ENCODE measurements at places on chromosomes 3 and 15.
A peak's percentile ranks its signal among the peaks of the same experiment; 100 is the strongest.

- DNase-seq, result no peak
Measured at GRCh38 chr15:57504599-57504940, 87.1 kb upstream of the MYZAP start.

GRCh38 chr3:31157893-31158620, 263.6 kb upstream of the GADL1 start:
- no peak for DNase-seq

GRCh38 chr3:168977716-168978374, 685.7 kb downstream of the MECOM start:
- no peak for DNase-seq

- DNase-seq, result no peak
Measured at GRCh38 chr3:85342915-85343314, 384.1 kb downstream of the CADM2 start.

- no peak for DNase-seq
Measured at GRCh38 chr3:114344492-114344891, 50.7 kb downstream of the TIGIT start.

DNA sequence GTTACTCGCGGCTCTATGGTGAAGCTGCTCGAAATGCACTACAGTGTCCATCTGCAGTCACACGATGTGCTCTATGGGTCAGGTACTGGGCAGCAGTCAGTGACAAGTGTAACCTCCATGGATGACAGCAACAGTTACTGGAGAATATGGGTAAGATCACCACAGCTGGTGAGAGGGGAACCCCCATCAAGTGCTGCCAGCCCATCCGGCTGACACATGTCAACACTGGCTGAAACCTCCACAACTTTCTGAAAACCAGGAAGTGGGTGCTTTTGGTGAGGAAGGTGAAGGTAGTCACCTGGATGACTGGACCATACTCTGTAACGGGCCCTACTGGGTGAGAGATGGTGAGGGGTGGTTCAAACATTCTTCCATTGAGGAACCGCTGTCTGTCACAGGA, 87.4 kb upstream of the C15orf39 start:
- DNase-seq, result no peak

DNA sequence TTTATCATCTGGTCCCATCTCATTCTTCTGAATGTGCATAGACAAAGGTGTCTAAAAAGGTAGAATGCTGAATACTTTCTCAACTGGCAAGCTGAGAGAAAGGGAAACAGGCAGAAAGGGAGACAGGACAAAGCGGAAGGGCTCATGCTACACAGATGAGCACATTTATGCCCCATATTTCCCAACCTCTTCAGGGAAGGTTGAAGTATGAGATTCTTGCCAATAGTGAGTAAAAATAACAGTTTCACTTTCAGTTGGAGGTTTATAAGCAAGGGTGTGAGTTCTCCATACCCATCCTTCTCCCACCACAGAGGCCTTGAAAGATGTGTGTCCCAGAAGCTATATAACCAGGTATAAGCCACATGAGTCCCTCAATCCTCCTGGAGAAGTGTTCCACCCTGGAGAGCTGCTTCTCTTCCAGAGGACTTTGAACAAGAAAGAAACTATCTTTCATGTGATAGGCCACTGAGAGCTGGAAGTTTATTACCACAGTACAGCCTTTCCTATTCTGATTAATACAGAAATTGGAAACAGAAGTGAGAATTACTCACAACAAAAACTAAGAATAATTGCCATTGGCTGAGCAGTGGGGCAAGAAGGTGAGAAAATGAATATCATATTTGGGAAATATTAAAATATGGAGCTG, 709.4 kb upstream of the NR2F2 start:
- no peak for DNase-seq

GRCh38 chr3:90128391-90128790, 1021.0 kb downstream of the EPHA3 start:
- no peak for DNase-seq

GRCh38 chr15:90641581-90642463, 75.3 kb upstream of the BLM start:
- no peak for DNase-seq

- DNase-seq, result no peak
Measured at GRCh38 chr3:58434168-58434504, 504 bp upstream of the PDHB start.

- DNase-seq, result no peak
Measured at GRCh38 chr3:5861151-5861550, 673.6 kb downstream of the EDEM1 start.

GRCh38 chr3:9808345-9809037, 1.6 kb upstream of the TTLL3 start:
- no peak for DNase-seq

- DNase-seq, result no peak
Measured at GRCh38 chr3:172577987-172578570, 54.8 kb upstream of the TNFSF10 start.

DNA sequence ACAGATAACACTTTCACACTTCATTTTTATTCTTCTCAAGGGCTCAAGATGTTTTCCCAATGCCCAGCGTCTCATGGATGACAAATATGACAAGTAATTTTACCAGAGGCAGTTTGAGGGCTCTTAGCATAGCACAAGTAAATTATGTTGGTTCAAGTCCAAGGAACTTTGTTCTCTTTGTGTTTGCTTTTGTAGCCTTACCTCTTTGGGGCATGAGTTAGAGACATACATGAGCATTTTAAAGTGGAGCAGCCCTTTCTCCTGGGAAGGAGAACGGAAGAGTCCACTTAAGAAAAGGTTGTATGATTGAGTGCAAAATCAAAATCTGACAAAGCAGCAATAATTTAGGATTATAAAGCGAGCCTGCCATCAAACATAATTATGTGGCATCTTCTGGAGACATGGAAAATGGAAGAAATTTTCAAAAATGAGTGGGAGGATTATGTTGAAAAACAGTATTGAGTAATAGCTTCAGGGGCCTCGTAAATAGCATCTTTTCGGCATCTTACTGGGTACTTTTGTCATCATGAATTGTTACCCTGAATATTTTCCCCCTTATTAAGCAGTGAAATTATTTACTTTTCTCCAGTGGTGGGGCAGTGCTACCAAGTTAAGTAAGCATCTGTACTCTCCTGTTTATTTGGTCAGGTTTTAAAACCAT, 65.9 kb downstream of the PGPEP1L start:
- no peak for DNase-seq

GRCh38 chr15:101255051-101255395, 3.2 kb upstream of the CHSY1 start:
- no peak for DNase-seq

- DNase-seq, result no peak
Measured at GRCh38 chr15:46278062-46278461, 643.2 kb downstream of the SQOR start.

DNA sequence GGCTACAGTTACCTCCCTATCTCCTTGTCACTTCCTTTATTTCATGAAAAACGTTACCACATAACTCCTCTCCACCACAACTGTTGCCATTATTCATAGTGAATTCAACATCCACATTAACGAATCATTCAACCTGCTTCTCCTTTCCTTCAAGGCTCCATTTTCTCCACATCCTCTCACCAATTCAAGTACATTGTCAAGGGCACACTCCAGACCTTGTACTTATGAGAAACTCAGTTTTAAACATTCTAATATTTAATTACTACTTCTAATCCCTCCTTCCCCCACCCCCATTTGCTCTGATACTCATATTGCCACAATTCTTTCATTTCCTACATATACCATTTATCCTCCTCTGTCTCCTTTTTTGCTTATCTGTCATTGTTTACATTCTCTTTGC, 871.2 kb downstream of the TUSC7 start:
- DNase-seq, result no peak

- no peak for DNase-seq
Measured at GRCh38 chr15:35437157-35437556, 108.8 kb downstream of the DPH6 start.

GRCh38 chr3:30308131-30308530, 298.3 kb upstream of the TGFBR2 start:
- DNase-seq, result no peak

- DNase-seq, result no peak
Measured at GRCh38 chr3:104291437-104291851, 1075.3 kb upstream of the ALCAM start.

DNA sequence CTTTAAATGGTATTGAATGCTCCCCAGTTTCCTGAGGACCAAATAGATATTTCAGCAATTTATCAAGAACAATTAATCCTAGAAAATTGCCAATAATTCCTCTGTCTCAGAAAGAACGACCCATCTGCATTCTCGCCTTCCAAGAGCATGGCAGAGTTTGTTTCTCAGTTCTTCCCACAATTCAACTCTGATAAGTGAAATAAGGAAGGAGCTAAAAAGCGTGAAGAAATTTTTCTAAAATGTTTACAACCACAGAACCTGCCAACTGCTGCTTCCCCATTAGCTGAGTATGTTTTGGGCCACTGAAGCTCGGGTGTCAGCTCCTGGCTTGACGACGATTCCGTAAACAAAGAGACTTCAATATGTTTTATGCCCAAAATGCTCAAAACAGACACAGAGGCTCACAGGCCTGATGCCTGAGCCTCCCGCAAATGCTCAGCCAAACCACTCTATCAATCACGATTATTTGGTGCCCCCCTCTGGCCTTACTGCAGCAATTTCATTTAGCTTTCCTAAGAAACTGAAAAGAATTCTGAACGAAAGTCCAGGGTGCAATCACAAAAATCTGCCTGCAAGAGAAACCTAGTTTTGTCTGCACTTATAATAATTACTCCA, 259.2 kb upstream of the CCDC54 start:
- DNase-seq, result no peak

DNA sequence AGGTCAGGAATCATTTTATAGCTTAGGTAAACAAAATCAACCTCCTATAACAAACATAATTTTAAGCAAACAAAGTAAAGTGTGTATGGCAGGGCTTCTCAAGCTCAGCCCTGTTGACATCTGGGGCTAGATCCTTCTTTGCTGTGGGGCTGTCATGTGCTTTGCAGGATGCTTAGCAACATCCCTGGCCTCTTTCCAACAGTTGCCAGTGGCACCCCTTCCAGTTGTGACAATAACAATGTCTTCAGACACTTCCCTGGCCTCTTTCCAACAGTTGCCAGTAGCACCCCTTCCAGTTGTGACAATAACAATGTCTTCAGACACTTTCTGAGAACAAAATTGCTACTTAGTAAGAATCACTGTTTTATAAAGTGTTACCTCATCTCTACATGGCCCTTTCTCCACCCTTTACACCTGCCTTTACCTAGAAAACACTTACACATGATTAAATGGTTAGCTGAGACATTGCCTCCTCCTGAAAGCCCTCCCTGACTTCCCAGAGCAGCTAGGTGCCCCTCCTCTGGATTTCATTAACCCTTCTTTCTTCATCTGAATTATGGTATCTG, 194.0 kb upstream of the LMCD1 start:
- no peak for DNase-seq

DNA sequence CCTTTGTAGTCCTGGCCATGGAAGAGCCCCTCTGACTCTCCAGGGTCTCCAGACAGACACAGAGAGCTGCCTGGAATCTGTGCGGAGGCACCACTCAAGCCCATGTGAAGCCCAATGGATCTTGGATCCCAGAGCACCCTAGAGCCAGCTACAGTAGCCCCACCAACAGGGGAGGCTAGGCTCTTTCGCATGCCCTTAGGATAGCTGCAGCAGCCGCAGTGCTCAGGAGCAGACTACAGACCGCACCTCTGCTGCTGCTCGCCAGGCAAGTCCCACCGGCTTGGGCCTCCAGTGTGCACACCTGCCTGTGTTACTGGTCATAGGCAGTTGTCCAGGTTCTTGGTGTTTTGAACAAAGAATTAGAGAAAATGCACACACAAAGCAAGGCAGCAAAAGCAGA, 131.6 kb downstream of the SPATA16 start:
- DNase-seq, result no peak

DNA sequence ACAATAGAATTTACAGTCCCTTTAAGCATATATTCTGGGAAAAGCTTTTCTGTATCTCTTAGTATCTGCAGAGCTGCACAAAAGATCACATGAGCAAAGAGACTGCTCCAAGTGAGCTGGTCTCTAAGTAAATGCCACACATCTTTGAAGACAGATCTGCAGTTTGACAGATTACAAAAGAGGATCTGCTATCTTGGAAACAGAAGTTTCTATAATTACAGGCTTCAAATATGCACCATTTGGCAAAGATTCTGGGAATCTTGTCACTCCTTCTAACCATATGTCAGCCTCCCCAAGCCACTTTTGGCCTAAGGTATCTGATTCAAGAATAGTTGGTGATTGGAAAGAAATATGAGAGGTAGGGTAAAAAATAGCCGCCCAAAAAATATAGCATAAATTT, 9.6 kb upstream of the CFAP44 start:
- DNase-seq, result no peak

- DNase-seq, result peak; percentile 39
Measured at GRCh38 chr15:100093211-100094126, 248.3 kb downstream of the ADAMTS17 start.

DNA sequence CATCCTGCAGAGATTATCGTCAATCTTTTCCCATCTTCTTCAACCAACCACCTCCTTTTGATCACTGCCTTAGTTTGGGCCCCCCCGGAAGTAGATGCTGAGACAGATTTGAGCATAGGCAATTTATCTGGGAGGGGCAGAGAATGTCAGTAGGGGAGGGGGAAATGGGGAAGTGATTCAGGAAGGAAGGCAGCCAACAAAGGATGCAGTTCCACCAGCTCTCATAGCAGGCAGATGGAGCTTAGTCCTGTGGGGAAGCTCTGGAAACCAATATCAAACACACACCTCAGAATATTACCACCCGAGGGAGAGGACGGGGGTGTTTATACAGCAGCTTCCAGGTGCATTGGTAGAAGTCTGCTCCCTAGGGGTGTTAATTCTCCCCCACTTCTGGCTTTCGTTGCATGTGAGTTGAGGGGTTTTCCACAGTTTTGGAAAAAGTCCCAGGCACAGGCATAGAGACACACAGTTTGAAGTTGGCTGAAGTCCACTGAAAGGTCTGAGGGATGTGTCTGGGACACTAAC, 91.5 kb upstream of the TNFAIP8L3 start:
- DNase-seq, result no peak

GRCh38 chr15:33907326-33907725, 61.0 kb upstream of the CHRM5 start:
- DNase-seq, result no peak

GRCh38 chr3:149619136-149619535, 38.7 kb downstream of the WWTR1 start:
- DNase-seq, result no peak

GRCh38 chr3:169841171-169841570, 28.5 kb upstream of the LRRC34 start:
- no peak for DNase-seq

DNA sequence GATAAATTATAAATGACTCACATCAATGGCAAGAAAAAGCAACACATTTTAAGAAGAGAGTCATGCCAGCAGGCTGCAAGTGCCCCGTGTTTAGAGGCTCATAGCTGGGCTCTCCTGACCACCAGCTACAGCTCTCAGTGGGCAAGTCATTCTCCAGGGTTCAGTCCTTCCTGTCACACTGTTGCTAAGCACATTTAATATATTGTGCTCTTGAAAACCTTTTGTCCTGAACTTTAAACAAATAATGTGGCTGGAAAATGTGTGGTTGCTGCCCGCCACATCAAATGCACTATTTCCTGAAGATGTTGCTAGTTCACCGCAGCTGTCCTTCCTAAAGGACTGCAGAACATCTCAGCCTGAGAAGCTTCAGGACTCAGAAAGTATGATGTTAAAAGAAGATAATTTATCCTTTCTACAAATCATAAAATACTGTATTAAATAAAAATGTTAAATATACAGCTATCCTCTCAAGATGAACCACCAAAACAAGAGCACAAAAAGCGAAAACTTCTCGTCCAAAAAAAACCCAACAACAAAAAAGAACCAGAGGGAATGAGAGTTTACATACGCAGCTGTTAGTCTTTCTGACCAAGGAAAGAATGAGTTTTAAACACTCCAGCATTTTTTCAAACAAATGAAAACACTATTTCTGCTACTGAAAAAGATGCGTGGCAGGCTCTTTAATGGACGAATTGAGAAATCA, 951 bp downstream of the TARS3 start:
- DNase-seq, result no peak
